Bronchial epithelial cell (primary cell): ENCODE measurements at places on chromosomes 11 and 22. TPM values are rescaled to one million over a fixed set of nuclear protein-coding genes. Genes with fewer than 3 reads are reported as not detected.

OVOL1 gene
- 6.3 and 17.8 TPM in 2 replicates for total RNA-seq

HDHD5 gene
- 41.9 and 50.5 TPM in 2 replicates for total RNA-seq

MMP7 gene
- not detected in 2 replicates for total RNA-seq

B4GALNT4 gene
- total RNA-seq = 10.8 and 11.4 TPM in 2 replicates

SH3BP1 gene
- total RNA-seq = 15.5 and 15.6 TPM in 2 replicates

DNA sequence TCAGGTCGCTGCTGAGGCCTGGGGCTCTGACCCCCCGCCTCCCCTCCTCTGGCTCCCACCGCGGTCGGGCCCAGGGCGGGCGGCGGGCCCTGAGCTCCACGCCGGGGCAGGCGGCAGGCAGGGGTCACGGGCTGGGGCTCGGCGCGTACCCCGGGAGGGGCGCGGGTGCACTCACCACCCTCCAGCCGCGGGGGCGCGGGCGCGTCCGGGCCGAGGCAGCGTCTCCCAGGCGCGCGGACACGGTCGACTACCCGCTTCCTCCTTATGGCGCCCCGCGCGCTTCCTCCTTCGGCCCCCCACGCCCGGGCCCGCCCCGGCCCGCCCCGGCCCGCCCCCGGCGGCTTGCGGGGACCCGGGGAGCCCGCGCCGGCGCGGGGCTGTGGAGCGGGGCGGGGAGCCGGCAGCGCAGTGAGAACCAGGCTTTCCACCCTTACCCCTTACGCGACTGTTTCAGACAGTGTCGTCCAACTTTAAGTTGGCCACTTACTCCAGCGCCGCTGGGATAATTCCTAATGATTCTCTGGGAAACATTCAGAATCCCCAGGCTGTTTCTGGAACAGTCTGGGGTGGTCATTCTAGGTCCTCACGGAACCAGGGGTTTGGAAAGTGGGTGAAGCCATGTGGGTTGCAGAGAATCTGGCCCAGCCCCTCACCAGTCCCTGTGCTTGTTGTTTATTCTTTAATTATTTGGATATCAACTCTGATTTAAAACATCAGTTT lies at the start of gene BID:
Gene BID (minus strand): TSS at position 264 of the 720 bp plus-strand sequence. CDS start 24,353 bp downstream, outside the sequence.
- no peak for DNase-seq

DNA sequence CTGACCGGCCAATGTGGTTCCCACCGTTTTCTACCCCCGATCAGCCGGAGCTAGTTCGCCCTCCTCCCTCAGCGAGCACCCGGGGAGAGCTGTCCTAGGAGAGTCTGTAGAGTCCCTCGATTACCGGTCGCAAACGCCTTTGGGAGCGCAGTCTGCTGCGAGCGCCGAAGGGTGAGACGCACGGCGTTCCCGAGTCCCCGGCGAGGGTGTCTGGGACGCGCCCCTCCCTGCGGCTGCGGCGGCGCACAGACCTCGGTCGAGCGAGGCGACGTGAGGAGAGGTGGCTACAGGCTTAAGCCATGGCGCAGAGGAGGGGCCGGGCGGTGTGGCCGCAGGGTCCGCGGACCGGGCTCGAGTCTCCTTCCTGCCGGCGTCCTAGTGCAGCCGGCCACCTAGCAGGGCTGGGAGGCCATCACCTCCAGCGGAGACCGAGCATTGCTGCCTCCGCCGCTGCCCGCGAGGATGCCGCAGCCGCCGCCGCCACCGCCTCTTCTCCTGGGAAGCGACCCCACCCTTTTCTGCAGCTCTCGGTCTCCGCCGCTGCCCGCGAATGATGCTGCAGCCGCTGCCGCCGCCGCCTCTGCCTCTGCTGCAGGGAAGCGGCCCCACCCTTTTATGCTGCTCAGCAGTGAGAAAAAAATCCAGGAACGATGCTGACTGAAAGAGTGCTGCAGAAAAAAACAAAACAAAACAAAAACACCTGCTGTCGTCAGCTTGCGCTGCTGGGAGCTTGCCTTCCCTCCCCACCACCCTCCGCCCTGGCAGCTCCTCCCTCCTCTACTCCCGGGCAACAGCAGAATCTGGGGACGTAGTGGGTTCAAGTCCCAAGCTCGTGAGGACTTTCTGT lies at the start of gene MAP6:
Gene MAP6 (minus strand): TSS at position 588 of the 847 bp plus-strand sequence. CDS start 669 bp downstream, outside the sequence.
- DNase-seq = peak; percentile 11

DNA sequence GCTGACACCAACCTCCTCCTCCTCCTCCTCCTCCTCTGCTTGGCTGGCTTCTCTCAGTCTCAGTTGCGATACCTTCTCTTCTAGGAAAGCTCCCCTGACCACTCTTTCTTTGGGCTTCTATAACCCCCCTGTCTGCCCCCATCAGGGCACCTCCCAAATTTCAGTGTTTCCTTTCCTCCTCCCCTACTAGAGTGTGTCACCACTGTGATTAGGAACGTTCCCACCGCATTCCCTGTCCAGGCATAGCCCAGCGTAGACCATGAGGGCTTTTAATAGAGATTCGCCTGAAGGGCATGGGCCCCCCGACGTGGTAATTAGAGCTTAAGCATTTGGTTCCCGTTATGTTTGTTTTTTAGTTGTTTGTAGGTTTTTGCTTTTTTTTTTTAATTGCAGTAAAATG lies 65.5 kb downstream of the KIAA1671 start:
- DNase-seq = no peak

GRCh38 chr22:30717331-30717921 lies 22.8 kb downstream of the OSBP2 start:
- peak; percentile 76 for DNase-seq

DNA sequence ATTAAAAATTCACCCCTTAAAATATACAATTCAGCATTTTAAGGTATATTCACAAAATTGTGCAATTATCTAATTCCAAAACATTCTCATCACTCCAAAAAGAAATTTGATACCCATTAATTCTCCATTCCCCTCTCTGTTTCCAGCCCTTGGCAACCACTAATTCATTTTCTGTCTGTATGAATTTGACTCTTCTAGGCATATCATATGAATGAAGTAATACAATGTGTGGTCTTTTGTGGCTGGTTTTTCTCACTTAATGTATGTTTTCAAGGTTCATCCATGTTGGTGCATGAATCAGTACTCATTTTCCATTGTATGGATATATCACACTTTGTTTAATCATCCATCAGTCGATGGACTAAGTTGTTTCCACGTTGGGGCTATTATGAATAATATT lies 29.0 kb upstream of the ACCSL start:
- DNase-seq = no peak

DNA sequence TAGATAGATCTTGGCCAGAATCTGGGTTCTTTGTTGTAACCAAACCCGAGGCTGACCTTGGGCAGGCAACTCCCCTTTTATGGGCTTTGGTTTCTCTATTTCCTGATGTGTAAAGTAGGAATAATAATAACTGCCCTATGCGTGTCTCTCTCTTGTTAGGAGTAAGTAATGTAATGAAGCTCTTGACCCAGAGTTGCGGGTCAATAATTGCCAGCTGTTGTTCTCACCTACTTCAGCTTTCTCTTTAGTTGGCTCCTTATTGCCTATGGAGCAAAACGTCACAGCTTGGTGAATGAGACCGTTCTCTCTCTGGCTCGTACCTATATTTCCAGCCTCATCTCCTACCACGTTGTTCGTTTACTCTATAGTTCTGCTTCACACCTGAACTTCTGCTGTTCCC lies 56.6 kb upstream of the KIRREL3 start:
- DNase-seq = no peak

DNA sequence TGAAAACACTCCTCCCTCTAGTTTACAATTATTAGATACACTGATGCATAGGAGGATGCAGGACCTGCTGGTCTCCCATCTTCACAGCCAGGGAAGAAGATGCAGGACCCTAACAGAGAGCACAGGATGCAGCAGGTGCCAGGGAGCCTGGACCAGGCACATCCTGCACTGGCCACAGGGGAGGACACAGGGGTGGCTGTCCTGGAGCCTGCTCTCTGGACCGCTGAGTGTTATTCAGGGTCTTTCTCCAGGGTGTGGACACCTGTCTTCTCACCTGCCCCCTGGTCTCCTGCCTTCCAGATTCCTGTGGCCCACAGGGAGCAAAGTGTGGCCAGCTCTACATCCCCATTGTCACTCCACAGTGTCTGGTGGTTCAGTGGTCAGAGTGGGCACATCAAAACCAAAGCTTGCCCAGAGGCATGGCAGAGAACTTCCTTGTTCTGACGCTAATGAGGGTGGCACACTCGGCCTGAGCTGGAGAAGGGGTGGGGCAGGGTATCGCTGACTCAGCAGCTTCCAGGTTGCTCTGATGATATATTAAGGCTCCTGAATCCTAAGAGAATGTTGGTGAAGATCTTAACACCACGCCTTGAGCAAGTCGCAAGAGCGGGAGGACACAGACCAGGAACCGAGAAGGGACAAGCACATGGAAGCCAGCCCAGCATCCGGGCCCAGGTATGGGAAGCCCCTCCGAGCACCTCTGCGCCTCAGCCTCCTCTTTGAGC lies at the start of gene APOBEC3A:
Gene APOBEC3A (plus strand): TSS at position 564 of the 725 bp plus-strand sequence. CDS start 83 bp downstream, at position 647.
- DNase-seq = peak; percentile 16

DNA sequence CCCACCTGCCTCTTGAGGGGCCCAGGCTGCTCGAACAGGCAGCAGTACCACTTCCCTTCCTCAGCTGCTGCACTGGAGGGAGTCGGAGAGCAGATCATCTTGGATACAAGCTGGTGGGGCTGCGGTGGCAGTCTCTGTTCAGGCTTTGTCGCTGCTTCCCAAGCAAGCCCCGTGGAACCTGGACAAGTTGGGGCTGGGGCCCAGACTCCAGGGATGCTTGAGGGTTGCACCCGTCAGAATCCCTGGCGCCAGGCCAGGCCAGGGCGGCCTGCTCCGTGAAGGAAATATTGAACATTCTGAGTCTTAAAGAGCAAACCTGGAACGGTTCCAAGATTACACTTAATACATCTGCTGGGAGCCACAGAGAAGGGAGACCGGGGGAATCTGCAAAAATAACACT lies 310.1 kb upstream of the SORL1-AS1 start:
- peak; percentile 30 for DNase-seq

GRCh38 chr22:23177197-23177596 lies 3.1 kb upstream of the BCR start:
- DNase-seq = no peak

- no peak for DNase-seq
Measured at GRCh38 chr11:110809417-110810199, 97.4 kb upstream of the ARHGAP20 start.
